ENCODE measurements at places on chromosomes 11 and 22. TPM values are rescaled to one million over a fixed set of nuclear protein-coding genes. Genes with fewer than 3 reads are reported as not detected.
A peak's percentile ranks its signal among the peaks of the same experiment; 100 is the strongest.

The DNAJC4 gene
- 25.8 TPM for total RNA-seq

The ZC3H12C gene
- total RNA-seq: 0.45 TPM

The A4GALT gene
- 0.20 TPM for total RNA-seq

The PRG3 gene
- total RNA-seq: not detected

The DDX25 gene
- 0.43 TPM for total RNA-seq

The GSTT2 gene
- total RNA-seq: not detected

The ELFN2 gene
- total RNA-seq: 0.52 TPM

The HMOX1 gene
- total RNA-seq: not detected

The SPDYC gene
- not detected for total RNA-seq

The DEUP1 gene
- total RNA-seq: not detected

The NXPE1 gene
- not detected for total RNA-seq

- H3K27me3 ChIP-seq: no peaks in the 10 kb centered on the region
- no peaks in the 10 kb centered on the region for H3K4me1 ChIP-seq
- H3K27ac ChIP-seq: no peak overlapping the region
Measured at GRCh38 chr11:94183251-94183885, 54.7 kb downstream of the PANX1 start.

DNA sequence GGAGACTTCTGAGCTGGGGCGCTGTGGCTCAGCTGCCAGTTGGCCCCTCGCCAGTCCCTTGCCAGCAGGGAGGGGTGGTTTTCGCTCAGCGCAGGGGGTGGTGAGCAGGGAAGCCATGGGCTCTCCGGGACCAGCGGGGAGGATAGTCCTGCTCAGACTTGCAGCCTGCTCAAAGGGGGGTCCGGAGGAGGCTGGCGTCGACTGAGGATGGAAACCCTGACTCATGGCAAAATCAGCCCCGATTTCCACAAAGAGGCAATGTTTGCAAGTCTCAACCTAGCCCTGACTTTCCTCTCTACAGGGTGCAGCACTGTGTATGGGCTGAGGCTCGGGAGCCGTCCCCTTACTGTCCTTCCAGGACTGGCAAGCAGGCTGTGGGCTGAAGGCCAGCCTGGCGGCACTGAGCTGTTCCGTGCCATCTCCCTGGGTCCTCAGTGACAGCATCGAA is 35.1 kb downstream of the FBLN1 start:
- no peak for DNase-seq
- no peak overlapping the region for H3K4me3 ChIP-seq

DNA sequence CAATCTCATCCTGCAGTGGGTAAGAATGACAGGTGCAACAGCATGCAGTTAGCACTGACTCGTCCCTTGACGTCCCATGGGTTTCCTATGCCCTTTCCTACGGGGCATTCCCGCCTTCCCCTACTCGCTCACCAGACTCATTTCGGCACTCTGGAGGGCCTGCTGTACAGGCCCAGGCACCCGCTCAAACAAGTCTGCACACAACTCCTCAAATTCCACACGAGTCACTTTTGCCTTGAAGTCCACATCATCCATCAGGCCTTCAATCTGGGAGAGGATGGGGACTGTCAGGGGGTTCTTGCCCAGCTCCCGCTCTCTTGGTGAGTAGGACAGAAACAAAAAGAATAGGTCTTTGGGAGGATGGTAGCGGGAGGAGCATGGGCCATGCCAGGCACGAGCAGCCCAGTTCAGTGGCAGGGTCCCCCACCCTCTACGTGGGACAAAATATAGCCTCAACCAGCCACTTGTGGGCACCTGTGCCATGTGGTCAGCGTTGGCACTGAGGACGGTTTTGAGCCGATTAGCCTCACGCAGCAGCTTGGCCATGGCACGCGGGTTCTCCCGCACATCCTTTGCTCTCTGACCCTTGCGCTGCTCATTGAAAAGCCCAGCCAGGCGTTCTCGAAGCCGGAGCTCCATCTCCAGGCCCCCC is 4.7 kb downstream of the HYOU1 start:
- H3K27ac ChIP-seq: peak overlapping the region; percentile 41
- peaks cover 37% of the 10 kb centered on the region for H3K4me1 ChIP-seq
- no peak overlapping the region for H3K4me3 ChIP-seq
- no peaks in the 10 kb centered on the region for H3K27me3 ChIP-seq
- no peak for DNase-seq

- H3K27me3 ChIP-seq: peaks cover 18% of the 10 kb centered on the region
- no peaks in the 10 kb centered on the region for H3K4me1 ChIP-seq
Measured at GRCh38 chr11:44397586-44398178, 87.7 kb upstream of the ALX4 start.

DNA sequence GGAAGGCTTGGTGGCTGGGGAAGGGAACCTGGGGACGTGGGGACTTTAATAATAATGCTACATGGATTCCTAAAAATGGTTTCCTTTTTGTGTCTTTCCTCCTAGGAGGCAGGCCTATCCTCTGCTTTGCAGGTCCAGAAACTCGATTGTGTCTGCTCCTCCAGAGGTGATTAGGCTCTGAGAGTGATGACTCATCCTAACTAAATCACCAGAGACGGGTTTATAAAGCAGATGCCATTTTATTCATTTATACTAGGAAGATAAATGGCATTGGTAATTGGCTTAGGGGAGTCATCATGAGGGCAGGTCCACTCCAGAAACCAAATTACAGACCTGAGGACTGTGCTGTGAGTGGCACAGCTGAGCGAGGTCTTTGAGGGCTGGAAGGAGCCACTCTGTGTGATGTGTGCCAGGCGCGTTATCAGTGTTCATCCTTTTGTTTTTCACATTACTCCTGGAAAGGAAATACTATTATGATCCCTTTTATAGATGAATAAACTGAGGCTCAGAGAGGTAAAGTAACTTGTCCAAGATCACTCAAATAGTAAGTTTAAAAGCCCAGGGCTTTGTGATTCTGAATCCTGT is 7.1 kb downstream of the NLRX1 start:
- no peak overlapping the region for H3K4me3 ChIP-seq
- peaks cover 15% of the 10 kb centered on the region for H3K36me3 ChIP-seq
- no peaks in the 10 kb centered on the region for H3K27me3 ChIP-seq
- H3K27ac ChIP-seq: no peak overlapping the region

- no peaks in the 10 kb centered on the region for H3K36me3 ChIP-seq
- DNase-seq: peak; percentile 35
- H3K27me3 ChIP-seq: peaks cover 13% of the 10 kb centered on the region
- H3K27ac ChIP-seq: no peak overlapping the region
Measured at GRCh38 chr22:50303848-50304527, 3.5 kb downstream of the PLXNB2 start.

DNA sequence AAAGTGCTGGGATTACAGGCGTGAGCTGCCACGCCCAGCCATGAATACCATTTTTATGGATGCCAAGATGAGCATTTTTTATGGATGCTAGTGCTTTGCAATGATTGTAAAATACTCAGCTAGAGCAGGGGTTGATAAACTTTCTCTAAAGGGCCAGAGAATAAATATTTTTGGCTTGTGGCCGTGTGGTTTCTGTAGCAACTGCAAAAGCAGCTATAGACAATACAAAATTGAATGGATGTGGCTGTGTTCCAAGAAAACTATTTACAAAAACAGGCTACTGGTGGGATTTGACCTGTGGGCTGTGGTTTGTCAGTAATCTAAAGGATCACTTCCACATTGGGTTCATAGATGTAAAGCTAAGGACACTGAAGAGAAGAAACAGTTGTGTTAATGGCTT is 56.0 kb downstream of the COMMD9 start:
- no peak for DNase-seq
- H3K36me3 ChIP-seq: no peaks in the 10 kb centered on the region
- no peak overlapping the region for H3K4me3 ChIP-seq

- H3K36me3 ChIP-seq: peaks cover 8% of the 10 kb centered on the region
- H3K27me3 ChIP-seq: no peaks in the 10 kb centered on the region
- H3K4me1 ChIP-seq: peaks cover 13% of the 10 kb centered on the region
- DNase-seq: no peak
Measured at GRCh38 chr11:2701898-2702434, 2.2 kb upstream of the KCNQ1OT1 start.

GRCh38 chr11:15805726-15806125 is 550.6 kb downstream of the SOX6 start:
- H3K36me3 ChIP-seq: no peaks in the 10 kb centered on the region
- peaks cover 3% of the 10 kb centered on the region for H3K27me3 ChIP-seq
- peaks cover 4% of the 10 kb centered on the region for H3K4me1 ChIP-seq
- DNase-seq: no peak
- H3K4me3 ChIP-seq: no peak overlapping the region

DNA sequence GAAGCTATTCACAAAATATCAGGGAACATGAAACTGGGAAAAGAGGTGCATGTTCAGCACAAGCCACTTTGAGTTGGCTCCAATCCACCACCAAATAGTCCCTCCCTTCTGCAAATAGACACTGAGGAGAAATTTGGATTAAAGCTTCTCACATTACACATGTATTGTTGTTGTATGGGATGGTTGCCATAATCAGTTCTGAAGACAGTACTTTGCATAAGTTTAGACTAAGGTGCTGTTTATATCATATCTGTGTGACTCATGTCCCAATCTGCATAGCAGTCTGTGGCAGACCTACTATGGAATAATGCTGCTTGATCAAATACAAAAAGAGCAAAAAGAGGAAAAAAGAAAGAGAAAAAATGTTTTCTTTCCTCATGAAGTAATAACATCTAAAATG is 376.7 kb upstream of the DDI1 start:
- H3K27me3 ChIP-seq: no peaks in the 10 kb centered on the region
- H3K4me1 ChIP-seq: no peaks in the 10 kb centered on the region
- H3K36me3 ChIP-seq: no peaks in the 10 kb centered on the region
- no peak overlapping the region for H3K27ac ChIP-seq

DNA sequence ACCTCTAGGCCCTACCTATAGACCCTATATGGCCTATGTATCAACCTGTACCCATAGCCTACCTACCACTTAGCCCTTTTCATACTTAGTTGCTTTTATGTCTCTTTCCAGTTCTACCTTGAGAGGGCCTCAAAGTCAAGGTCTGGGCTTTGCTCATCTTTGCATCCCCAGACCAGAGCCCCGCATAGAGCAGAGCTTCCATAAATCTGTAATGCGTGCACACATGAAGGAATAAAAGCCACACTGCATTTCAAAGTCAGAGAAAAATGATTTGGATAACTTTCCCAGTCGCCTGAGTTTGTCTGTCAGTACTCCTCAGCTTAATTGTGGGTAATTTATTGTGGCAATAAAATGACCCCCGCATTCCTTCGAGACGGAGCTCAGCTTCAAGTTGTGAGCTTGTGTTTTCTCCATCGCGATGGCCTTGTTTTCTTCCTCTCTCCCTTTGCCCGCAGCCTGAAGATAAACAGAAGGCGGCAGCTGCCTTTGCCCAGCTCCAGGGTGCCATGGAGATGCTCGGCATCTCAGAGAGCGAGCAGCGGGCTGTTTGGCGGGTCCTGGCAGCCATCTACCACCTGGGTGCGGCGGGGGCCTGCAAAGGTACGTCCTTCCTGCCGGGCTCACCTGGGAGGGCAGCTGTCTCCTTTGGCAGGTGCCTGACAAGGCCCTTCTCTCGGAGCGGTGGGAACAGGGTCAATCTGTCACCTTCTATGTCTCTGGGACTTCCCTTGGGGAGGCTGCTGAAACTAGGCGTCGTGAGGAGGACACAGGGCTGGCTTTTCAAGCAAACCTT is 55.7 kb downstream of the MYO18B start:
- peaks cover 5% of the 10 kb centered on the region for H3K27me3 ChIP-seq
- H3K27ac ChIP-seq: no peak overlapping the region
- no peak overlapping the region for H3K4me3 ChIP-seq
- no peak for DNase-seq

GRCh38 chr22:34390400-34390799 is 470.1 kb upstream of the LARGE1 start:
- H3K36me3 ChIP-seq: no peaks in the 10 kb centered on the region
- DNase-seq: no peak
- no peak overlapping the region for H3K27ac ChIP-seq
- H3K27me3 ChIP-seq: no peaks in the 10 kb centered on the region
- no peaks in the 10 kb centered on the region for H3K4me1 ChIP-seq

DNA sequence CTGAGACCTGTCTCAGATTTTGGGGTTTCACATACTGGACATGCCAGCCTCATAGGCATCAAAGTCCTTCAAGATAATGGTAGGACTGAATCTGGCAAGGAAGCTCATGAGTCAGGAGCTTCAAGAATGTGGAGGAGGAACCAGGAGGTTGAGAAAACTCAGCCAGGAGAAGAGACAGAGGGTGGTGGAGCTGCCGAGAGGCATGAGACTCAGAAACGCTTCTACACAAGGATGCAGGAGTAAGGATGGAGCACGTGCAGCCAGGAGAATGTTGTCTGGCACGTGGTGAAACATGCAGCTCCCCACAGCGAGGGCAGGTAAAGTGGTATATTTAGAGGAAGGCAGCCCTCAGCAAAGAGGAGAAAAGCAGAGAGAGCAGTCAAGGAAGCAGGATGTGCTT is 148.7 kb upstream of the ISX start:
- H3K27ac ChIP-seq: no peak overlapping the region
- peaks cover 4% of the 10 kb centered on the region for H3K27me3 ChIP-seq
- H3K36me3 ChIP-seq: no peaks in the 10 kb centered on the region

DNA sequence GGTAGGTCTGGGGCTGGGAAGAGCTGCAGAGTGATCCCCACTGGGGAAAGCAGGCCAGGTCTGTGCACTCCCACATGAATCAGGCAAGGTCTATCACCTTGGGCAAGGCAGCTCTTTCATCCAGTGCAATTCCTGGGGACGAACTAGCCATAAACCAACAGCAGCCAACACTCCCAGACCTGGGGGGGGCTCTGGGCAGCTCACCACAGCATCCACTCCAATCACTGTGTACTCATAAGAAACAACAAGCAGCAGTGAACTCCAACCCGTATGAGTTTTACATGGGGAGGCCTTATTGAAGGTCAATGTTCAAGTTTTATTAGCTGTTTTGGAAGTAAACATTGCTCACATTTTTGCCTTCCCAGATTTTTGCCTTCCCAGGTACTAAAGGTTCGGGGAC is 157.4 kb upstream of the NAV2 start:
- H3K4me1 ChIP-seq: no peaks in the 10 kb centered on the region
- peaks cover 6% of the 10 kb centered on the region for H3K27me3 ChIP-seq
- DNase-seq: no peak
- H3K27ac ChIP-seq: no peak overlapping the region
- H3K36me3 ChIP-seq: no peaks in the 10 kb centered on the region

GRCh38 chr11:19703211-19703610 is 9.4 kb upstream of the NAV2 start:
- H3K4me1 ChIP-seq: no peaks in the 10 kb centered on the region
- no peak for DNase-seq
- peaks cover 3% of the 10 kb centered on the region for H3K27me3 ChIP-seq

- no peak overlapping the region for H3K4me3 ChIP-seq
- H3K27me3 ChIP-seq: no peaks in the 10 kb centered on the region
- no peaks in the 10 kb centered on the region for H3K4me1 ChIP-seq
- no peak for DNase-seq
- peaks cover 5% of the 10 kb centered on the region for H3K36me3 ChIP-seq
- H3K27ac ChIP-seq: no peak overlapping the region
Measured at GRCh38 chr22:28734393-28734792, 7.2 kb downstream of the CHEK2 start.

DNA sequence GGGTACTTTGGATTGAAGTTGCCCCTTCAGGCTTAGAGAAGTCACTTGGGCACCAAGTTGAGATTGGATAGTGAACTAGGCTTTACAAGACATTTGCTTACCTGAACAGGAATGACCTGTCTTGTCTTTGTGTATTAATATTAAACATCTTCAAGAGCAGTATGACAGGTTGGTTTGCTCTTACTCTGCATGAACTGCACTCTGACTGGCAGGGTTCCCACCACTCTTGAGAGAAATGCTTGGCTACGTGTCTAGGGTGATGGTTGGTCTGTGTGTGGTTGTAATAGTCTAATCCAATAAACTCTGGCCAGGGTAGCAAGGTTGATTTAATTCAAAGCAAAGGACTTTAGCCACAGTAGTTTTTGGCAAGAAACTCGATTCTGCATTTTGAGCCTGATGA is 20.1 kb upstream of the SPTBN2 start:
- H3K4me3 ChIP-seq: no peak overlapping the region
- H3K27me3 ChIP-seq: no peaks in the 10 kb centered on the region
- peaks cover 9% of the 10 kb centered on the region for H3K4me1 ChIP-seq
- no peak overlapping the region for H3K27ac ChIP-seq

- no peak for DNase-seq
- H3K27me3 ChIP-seq: peaks cover 3% of the 10 kb centered on the region
- H3K4me1 ChIP-seq: no peaks in the 10 kb centered on the region
- H3K36me3 ChIP-seq: no peaks in the 10 kb centered on the region
Measured at GRCh38 chr11:70707821-70708220, 309.5 kb downstream of the CTTN start.

Data from activated CD8-positive, alpha-beta T cell treated with anti-CD3 and anti-CD28 coated beads for 36 hours (primary cell).